ENCODE measurements at places on chromosomes 7 and 10.

GRCh38 chr7:97128736-97129135 lies 11.2 kb downstream of the SDHAF3 start:
- DNase-seq = no peak

GRCh38 chr7:47945261-47946015 lies 2.8 kb downstream of the PKD1L1 start:
- peak; percentile 65 for DNase-seq

DNA sequence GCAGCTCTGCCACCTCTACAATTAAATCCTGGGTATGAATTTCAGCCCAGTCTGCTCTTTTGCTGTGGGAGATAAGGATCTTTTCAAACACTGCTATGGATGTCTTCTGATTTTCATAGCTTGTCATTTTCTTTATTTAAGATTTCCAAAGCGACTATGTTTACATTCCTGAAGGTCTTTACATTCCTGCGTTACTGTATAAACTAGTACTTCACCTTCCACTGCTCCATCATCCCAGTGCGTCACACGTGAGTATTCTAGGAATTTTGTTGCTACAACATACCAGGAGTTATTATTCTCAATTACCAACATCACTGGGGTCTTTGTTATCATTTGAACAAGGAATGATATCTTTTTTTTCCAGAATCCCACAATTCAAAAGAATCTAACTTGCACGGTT lies 944.7 kb downstream of the SORCS3 start:
- DNase-seq = no peak

DNA sequence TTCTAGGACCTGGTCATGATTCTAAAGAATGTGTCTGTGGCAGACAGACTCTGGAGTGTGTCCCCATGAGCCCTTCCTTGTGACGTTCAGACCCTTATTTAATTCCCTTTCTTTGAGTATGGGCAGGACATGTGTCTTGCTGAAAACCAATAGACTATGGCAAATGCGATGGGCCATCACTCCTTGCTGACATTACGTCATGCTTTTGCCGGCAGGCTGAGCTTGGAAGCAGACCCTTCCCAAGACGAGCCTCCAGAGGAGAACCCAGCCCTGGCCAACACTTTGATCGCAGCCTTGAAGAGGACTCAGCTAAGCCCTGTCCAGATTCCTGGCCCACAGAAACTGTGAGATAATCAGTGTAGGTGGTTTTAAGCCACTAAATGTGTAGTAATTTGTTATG lies 18.4 kb upstream of the TMEM236 start:
- no peak for DNase-seq

DNA sequence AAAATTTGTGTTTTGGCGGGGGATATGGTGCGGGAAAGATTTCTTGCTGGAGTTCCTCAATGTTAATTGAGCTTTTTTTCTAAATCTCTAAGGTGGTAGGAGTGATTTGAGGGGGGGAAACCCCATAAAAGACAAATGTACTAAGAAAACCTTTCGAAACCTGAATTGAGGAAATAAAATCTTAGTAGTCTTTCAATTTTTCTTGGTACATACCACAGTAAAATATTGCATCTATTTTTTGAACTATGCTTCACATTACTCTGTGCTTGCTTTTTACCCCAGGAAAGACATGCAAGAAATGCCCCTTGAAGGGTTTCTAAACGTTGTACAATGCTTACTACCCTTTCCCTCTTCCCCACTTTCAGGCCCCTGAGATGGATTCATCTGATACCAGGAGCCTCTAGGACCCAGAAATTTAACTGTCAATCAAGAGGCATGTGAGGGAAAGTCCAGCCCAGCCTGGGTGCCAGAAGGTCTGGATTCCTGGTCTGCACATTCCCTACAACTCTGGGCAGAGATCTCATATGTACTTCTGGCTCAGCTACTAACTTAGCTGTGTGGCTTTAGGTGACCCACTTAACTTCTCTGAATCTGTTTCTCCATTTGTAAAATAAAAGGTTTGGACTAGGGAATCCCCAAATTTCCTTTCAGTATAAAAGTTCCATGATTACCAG lies 5.8 kb upstream of the PDCD4 start:
- DNase-seq = no peak

- DNase-seq = no peak
These were observed 466.3 kb downstream of the ARL4A start for GRCh38 chr7:13153742-13154141.

DNA sequence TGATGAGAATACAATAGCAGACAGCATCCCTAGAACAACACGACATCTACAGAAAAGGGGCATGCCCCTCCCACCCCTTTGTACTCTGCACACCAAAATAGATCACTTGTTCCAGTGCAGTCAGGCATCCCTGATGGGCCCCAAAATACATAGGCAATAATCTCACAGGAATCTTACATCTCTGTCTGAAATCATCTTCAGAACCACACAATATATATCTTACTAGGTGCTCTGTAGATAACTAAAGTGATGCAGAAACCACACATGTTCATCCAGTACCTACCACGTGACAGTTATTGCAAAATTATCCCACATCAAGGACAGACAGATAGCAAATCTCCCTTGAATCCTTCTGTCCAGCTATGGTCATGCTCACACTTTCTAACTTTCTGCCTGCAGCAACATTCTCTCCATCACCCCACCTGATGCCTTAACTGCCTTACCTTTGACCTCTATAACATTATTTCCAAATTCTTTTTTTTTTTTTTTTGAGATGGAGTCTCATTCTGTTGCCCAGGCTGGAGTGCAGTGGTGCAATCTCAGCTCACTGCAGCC lies 30.7 kb downstream of the ST8SIA6 start:
- DNase-seq = no peak

DNA sequence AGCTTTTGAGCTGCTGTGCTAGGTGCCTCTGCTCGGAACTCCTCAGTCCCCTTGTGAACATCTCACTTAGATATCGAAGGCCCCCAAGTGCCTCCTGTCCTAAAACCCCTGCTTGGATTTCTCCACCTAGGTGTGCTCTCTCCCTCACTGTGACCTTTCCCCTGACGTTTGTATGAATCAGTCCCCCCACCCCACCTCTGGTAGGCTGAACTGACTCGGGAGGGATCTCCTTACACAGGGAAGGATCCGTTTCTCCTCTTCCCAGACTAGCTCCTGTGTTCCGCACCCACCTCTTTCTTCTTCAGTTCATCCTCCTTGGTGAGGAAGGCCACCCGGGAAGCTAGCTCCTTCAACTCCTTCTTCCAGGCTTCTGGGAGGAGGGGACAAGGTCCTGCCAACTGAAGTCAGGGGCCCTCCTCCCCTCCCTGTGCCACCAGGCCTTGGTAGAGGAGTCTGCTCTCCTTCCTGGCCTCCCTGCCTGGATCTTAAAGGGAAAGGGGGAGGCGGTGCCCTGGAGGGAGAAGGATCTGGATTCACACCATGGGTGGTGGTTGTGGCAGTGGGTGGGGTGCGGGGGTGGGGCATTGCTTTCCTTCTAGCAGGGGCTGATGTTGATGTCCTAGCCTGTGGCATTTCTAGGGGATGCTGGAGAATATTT lies 6.8 kb downstream of the TBATA start:
- no peak for DNase-seq

- no peak for DNase-seq
These were observed 171.8 kb upstream of the AHR start for GRCh38 chr7:17126413-17127268.

GRCh38 chr7:16915405-16915804 lies 33.6 kb upstream of the AGR3 start:
- no peak for DNase-seq

- no peak for DNase-seq
These were observed 135.7 kb downstream of the GRK5 start for GRCh38 chr10:119343011-119343601.

GRCh38 chr10:80542053-80542452 lies 4.4 kb downstream of the SH2D4B start:
- no peak for DNase-seq

- DNase-seq = no peak
These were observed 486.3 kb downstream of the POM121L12 start for GRCh38 chr7:53521638-53522184.

DNA sequence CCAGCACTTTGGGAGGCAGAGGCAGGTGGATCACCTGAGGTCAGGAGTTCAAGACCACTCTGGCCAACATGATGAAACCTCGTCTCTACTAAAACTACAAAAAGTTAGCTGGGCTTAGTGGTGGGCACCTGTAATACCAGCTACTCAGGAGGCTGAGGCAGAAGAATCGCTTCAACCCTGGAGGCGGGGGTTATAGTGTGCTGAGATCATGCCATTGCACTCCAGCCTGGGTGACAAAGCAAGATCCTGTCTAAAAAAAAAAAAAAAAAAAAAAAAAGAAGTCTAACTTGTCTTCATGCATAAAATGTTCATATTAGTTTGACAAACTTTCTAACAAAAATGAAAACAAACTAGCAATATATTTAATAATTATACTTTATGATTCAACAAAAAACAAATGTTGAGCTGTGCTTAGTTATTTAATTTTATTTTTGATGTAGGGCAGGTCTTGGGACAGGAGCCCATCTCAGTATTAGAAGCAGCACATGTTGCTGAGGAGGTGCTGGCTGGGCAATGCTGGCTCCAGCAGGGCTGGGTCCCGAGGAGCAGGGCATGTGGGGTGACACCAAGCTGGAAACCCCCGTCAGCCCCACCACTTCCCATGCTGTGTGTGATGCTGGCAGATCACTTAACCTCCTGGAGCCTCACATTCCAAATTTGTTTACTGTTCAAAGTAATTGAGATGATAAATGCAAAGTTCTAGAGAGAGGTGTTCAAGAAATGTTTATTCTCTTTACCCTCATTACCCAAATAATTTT lies 335.3 kb upstream of the KLF6 start:
- DNase-seq = no peak

GRCh38 chr7:141475679-141476078 lies 75.5 kb upstream of the AGK start:
- no peak for DNase-seq

DNA sequence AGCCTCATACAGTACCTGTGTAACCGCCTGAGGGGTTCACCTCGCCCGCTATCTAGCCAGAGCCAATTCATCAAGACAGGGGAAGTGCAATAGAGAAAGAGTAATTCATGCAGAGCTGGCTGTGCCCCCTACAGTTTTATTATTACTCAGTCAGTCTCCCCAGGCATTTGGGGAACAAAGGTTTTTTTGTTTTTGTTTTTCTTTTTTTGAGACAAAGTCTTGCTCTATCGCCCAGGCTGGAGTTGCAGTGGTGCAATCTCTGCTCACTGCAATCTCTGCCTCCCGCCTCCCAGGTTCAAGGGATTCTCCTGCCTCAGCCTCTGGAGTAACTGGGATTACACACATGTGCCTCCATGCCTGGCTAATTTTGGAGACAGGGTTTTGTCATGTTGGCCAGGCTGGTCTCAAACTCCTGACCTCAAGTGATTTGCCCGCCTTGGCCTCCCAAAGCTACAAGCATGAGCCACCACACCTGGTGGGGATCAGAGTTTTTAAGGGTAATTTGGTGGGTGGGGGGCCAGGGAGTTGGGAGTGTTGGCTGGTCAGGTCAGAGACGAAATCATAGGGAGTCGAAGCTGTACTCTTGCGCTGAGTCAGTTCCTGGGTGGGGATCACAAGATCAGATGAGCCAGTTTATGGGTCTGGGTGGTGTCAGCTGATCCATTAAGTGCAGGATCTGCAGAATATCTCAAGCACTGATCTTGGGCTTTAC lies 116.5 kb downstream of the MARCHF5 start:
- DNase-seq = no peak

- DNase-seq = no peak
These were observed 122.8 kb downstream of the UBE2H start for GRCh38 chr7:129829737-129830631.

DNA sequence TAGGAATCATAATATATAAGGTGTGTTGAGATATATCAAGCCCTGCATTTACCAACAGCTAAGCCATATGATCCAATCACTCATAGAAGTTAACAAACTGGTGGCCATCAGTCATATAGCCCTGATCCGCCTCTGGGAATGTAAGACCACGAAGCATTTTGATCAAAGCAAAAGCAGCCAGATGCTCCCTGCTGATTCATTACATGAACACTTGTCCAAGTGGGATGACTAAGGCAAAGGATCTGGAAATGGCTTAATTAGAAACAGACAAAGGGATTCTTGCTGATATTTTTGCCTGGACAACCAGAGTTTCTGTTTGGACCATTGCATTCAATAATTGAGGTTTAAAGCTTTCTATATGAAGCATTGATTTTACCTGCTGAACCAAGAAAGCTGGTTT lies 535.5 kb downstream of the GPAM start:
- no peak for DNase-seq

DNA sequence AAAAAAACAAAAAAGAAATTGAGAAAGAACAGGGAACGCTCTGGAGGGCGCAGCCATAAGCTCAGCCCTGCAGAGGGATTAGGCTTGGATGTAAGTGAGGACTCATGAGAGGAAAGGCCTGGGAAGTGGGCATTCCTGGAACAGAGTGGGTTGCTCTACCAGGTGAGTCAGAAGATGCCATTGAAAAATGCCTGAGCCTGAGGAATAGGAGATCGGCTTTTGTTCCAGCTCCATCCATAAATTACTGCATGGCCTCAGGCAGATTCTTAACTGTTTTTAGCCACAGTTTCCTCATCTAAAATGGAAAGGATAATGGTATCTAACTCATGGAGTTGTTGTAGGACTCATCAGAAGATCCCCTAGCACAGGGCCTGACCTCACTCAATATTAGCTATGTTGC lies 1.1 kb upstream of the RGR start:
- no peak for DNase-seq

DNA sequence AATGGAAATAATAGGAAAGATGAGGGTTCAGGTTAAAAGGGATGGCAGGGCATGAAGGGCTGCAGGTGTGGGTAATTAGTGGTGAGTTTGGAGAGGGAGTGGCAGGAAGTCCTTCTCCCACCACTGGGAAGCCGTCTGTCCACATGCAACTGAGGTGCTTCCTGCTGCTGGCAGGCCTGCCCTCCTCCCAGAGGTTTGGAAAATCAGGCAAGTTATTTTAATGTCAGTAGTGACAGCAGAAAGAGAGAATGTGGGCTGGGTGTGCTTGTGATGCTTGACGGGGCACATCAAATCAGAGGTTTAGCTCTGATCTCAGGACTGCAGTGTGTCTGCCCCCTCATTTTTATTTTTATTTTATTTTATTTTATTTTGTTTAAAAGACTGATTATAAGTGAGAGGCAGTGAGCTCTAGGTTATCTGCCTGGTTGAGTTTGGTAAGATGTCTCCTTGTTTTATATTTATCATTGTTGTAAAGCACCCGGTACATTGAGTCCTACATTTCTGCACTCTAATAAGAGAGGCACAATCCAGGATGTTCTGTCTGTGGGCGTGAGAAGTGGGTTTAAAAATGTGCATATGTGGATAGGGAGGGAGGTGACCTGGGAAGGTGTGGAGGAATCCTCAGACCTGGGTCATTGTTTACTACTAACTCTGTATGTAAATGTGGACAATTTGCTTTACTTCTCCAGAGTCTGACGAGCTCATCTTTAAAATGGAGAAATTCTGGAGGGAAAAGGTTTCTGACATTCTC lies 504.4 kb downstream of the LRMDA start:
- no peak for DNase-seq

DNA sequence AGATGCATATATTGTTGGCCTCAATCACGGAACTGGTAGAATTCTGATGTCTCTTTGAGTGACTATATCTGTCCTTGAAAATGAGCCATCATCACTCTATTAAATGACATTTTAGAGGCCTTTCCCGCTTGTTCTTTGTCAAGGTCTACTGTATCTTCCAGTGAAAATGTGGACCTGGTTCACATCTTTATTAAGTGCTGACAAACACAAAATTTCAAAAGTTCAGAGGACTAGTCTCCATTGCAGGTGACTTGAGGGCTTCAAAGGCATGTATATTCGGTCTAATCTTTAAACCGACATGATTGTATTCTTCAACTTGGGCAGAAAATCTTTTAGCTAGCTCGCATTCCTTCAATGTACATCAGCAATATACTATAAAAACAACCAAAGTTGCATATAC lies 36.6 kb upstream of the VWDE start:
- no peak for DNase-seq

- DNase-seq = no peak
These were observed 81.3 kb upstream of the LRRN3 start for GRCh38 chr7:111009526-111010040.

GRCh38 chr7:117068511-117069145 lies 115.3 kb downstream of the ST7 start:
- no peak for DNase-seq

Measured in activated CD8-positive, alpha-beta memory T cell treated with anti-CD3 and anti-CD28 coated beads for 1 hour (primary cell).